Activated T-cell treated with anti-CD3 and anti-CD28 coated beads for 24 hours (primary cell): ENCODE measurements at places on chromosomes 5 and 9.

GRCh38 chr9:126581893-126582292 lies 31.8 kb upstream of the LMX1B start:
- no peak for DNase-seq

DNA sequence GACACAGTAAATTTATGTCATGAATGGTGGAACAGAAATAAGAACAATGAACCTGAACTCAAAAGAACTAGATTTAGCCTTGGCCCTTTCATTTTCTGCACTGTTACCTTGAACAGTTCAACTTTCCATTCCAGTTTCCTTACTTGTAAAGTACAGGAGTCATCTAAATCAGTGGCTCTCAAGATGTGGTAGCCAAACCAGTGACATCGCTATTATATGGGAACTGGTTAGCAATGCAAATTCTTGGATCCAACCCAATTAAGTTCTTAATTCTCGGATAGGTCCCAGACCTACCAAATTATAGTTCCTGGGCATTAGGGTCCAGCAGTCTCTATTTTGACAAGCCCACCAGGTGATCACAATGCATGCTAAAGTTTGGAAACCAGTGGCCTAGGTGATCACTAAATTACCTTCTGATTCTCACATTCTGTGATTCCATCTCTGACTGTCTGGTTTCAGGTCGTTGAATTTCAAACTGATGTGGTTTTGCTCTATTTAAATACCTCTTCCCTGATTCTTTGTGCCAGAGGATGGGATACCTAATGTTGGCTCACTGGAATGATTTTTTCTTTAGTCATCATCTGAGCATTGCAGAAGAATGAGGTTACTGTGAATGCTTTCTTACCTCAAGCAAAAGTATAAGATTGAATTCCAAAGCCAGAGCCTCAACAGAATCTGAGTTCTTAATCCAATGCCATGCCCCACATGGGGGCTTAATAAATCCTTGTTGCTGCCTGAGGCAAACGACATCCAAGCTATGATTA lies 253.8 kb downstream of the ENC1 start:
- DNase-seq, result no peak

- DNase-seq, result no peak
Measured at GRCh38 chr9:89926691-89927220, 321.9 kb downstream of the GADD45G start.

DNA sequence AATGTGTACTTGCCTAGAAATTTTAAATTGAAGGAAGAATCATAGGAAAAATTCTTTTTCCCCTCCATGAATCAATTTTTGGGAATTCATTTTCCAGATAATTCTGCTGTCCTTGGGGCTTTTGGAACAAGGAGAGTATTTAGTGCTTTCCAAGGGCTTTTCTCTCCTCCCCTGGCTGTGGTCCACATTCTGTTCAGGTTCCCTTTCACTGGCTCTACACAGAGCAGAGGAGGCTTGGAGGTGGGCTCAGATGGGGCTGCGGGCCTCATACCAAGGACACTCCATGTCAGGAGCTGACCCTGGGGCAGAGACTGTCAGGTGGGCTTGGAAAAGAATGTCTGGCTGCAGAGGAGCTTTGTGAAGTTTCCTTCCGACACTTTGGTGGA lies 128.1 kb downstream of the GADD45G start:
- no peak for DNase-seq

DNA sequence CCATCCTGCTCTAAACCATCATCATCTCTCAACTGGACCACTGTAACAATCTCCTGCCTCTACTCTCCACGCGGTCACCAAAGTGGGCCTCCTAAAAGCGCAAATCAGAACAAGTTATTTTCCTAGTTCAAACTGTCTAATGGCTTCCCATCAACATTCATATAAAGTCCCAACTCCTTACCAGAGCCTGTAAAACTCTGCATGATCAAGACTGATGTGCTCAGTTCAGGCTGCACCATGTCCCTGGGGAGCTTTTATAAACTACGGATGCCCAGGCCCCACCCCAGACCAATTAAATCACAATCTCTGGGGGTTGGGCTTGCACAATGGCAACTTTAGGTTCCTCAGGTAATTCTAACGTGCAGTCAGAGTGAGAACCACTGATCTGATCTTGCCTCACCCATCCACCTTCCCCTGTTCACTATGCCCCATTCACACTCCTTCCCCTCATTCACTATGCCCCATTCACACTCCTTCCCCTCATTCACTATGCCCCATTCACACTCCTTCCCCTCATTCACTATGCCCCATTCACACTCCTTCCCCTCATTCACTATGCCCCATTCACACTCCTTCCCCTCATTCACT lies 129.2 kb downstream of the DCP2 start:
- no peak for DNase-seq

DNA sequence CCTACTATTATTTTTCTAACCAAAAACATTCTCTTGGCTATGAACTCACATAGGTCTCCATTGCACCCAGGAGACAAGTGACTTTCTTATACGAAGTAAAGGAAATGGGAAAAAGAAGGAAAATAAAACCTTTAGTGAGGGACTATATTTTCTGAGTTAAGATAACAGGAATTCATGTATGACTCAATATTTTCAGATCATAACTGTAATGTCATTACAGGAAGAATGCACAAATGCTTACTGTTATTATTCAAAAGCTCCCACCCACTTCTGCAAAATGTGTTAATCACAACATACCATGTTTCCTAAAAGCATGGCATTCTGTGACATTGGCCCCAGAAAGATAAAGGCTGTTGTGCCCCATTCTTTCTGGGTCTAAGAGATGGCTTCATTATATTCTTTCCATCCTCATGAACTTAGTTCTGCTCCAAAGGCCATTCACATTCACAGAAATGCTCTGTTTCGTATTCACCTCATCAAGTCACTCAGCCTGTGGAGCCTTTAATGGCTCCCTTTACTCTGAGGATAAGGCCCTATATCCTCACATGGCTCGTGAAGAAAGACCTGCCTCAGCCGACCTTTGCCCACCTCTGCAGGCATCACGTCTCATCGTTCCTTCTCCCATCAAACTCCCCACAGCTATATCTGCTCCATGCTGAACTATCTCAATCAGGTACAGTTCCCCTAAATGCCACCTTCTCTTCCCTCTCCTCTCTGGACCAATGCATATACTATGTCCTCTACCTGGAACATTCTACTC lies 77.0 kb downstream of the ABCA1 start:
- DNase-seq, result no peak

GRCh38 chr9:117344892-117345660 lies 69.8 kb downstream of the ASTN2 start:
- DNase-seq, result no peak

DNA sequence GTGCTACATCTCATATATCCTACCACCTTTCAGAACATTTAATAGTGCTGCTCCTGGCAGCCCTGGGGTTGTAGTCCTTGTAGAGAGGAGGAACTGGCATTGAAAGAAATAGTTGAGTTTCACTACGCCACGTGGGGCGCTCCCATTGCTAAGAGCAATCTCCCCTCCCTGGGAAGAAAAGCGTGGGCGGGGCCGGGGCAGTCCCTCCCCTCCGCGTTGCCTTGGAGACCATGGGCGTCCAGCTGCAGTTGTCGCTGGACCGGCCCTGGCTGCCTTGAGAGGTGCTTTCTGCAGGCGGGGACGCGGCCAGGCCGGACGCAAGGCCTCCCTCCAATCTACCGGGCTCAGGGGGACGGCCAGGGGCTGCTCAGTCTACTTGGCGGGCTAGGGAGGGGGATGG lies 368 bp upstream of the CCDC180 start:
- no peak for DNase-seq

DNA sequence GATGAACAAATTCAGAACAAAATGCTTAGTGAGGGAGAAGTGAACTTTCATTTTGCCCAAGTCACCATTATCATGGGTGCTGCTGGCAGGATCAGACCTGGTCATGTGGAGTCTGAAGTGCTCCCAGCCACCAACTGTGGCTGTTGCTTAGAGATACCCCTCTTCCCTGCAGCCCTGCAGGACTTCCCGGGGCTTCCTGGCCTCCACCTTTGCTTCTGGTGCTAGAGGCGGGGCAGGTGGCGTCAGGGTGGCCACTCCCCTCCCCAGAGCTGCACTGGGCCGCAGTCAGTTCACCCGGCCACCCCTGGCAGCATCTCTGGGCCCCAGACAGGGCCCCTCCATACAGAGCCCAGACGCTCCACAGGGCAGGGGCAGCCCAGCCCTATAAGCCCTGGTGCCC lies 30.0 kb upstream of the SLC12A7 start:
- DNase-seq, result no peak

DNA sequence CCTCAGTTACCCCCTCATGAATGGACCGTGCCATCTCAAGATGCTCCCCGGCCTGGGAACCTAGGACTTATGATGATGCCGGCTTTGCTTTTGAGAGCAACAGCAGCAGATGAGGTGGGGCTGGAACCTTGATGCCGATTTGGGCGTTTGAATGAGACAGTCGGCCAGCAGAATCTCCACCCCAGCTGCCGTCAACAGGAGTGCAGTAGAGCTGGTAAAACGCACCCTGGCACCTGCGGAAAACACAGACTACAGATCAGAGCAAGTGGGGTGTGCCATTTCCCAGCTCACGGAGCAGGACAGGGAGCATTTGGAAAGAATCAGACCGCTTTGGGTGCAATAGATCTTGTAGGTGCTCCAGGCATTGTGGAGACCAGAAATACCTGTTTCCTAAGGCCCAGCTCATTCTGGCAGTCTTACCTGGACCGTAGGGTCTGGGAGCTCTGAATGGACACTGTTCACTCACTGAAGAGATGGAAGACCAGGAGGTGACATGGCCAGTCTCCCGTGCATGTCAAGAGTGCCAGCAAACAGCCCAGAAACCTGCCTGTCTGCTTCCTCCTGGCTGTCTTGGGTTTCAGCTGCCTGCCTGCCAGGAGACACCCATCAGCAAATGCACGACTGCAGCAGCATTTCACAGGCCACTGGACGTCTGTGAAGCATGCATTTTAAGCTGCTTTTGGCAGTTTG lies 317.7 kb upstream of the IRX4 start:
- no peak for DNase-seq

DNA sequence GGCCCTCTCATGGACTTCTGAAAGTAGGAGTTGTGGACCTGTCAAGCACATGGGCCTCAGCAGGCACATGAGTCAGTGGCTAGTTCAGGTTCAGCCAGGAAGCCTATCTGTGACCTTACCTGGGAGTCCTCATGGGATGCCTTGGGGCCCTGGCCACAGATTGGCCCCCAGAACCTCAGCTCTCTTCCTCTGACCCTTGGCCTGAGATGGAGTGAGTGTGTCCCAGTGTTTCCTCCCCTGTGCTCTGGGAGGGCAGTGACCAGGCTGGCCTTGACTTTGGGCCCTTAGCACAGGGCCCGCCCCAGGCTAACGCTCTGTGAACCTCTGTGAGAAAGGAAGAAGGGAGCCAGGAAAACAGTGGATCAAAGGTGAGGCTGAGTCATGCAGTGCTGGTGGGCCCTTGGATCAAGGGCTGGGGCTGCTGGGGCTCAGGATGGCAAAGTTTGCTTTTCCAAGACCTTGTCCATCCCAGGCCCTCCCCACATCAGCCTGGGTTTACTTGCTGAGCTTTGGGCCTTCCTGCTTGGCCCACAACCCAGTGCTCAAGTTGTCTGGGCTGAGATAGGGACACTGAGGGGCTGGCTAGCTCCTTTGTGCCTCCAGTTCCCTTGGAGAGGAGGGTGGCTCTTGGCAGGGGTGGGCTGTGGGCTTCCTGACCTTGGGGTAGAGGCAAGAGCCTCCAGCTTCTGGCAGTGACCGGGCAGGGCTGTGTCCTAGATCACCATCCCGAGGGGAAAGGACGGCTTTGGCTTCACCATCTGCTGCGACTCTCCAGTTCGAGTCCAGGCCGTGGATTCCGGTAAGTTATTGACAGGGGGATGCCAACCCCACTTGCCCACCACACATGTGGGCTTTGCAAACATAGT lies 41.4 kb downstream of the RGS3 start:
- DNase-seq, result no peak

DNA sequence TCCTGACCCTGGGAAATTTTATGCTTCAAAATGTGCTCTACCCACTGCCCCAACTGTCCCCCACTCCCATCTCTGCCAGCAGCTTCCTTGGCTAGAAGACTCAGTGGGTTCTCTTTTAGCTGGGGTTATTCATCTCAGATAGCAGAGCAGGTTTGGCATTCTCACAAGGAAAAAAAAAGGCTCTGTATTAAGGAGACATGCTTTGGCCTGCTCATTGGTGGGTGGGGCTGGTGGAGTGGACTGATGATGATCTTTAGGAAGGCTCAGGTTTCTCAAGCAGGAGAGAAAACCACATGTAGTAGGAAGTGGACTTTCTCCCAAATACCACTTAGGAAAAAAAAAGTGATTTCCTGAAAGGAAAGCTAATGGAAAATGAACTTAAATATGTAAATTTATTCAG lies 279.2 kb upstream of the ZNF462 start:
- DNase-seq, result no peak

DNA sequence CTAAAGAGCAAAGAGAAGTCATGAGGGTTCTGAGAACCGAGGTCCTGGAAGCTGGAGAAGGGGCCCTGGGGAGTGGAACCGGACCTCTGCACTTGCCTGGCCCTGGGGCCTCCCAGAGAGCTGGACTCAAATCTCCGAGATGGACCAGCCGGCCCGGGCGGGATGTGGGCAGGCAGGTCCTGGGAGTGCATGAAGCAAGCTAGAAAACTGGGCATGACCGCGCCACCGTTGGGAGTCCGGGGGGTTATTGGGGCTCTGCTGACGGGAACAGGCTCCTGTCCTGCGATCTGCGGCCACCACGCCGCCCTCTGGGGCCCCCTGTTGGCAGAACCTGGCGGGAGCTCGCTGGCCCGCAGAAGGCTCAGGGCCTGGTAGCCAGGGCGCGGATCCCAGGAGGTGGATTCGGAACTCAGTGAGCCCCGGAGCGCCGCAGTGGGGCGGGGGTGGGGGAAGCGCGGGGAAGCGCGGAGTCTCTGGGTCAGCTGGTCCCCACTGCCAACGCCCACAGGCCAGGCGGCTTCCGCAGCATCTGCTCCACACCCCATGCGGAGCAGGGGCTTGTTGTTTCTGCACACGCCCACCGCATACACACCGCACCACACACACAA lies 150.6 kb downstream of the ERCC6L2 start:
- no peak for DNase-seq

- no peak for DNase-seq
Measured at GRCh38 chr9:69193685-69194032, 19.6 kb downstream of the TJP2 start.

DNA sequence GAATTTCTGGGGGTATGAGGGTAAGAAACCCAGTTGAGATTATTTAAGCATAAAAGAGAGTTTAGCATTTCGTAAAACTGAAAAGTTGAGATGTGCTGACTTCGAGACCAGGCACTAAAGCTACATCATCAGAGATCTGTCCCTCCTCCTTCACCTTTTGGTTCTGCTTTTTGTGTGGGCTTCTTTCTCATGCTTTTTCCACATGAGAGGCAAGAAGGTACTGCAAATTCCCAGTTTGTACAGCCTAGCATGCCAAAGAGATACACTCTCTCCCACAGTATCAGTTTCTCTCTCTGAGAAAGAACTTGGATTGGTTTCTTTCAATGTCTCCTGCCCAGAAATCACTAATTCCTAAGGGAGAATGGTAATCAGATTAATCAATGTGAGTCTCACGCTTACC lies 584.7 kb downstream of the SEMA5A start:
- DNase-seq, result no peak
